Left forelimb (tissue), 1 donor: ENCODE measurements at places on chromosomes 6 and 20.

DNA sequence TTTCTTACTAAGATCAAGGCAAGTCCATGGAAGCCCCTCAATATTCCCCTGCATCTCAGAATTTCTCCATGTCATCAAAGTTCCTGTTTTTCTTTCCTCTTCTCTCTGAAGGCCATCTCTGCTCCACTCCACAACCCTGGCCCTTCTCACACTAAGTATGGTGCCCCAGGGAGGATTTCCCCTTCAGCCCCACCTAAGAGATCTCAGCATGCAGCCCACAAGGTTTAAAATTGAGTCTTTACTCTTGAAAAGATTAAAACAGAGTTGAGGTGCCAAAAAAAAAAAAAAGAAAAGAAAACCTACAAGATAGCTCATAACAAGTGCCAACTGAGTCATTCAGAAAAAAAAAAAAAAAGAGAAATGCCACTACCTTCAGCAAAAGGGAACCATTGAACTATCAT is 36.5 kb upstream of the TNFAIP3 start:
- no peak for DNase-seq

- no peak for DNase-seq
Observed at GRCh38 chr20:43938932-43939761, 24.5 kb downstream of the TOX2 start.

GRCh38 chr6:88089708-88090107 is 42.1 kb downstream of the SPACA1 start:
- no peak for DNase-seq

GRCh38 chr20:38307371-38308046 is 3.6 kb downstream of the BPI start:
- DNase-seq = no peak

GRCh38 chr6:85797993-85798392 is 155.3 kb upstream of the SYNCRIP start:
- DNase-seq = no peak

DNA sequence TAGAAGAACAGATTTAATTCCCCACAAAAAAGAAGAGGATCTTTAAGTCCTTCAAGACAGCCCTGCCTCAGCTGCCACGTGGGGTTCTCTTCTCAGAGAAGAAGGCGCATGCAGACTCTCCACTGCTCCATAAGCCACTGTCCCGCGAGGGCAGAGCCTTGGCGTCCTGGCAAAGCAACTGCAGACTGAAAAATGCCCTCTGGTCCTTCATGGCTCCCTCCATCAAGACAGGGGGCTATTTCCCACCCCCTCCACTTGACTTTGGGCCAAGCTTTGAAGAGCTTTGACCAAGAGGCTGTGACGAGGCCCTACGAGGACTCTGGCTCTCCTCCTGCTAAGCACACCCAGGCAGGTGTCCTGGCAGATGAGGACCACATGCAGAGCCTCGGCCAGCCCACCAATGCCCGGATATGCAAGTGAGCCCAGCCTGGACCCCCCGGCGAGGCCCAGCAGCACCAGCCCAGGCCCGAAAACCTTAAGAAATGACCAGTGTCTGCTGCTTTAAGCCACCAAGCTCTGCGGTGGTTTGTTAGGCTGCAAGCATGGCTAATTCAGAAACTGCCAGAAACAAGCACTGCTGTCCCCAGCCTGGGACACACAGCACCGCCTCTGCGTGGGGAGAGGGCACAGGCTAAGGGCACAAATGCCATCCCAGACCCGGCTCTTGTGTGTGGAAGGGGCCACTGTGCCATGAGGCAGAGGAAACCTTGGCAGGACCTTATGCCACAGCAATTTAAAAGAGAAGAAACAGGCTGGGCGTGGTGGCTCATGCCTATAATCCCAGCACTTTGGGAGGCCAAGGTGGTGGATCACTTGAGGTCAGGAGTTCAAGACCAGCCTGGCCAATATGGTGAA is 16.1 kb downstream of the GMEB2 start:
- no peak for DNase-seq

- no peak for DNase-seq
Observed at GRCh38 chr6:106145741-106146227, 59.6 kb downstream of the PRDM1 start.

DNA sequence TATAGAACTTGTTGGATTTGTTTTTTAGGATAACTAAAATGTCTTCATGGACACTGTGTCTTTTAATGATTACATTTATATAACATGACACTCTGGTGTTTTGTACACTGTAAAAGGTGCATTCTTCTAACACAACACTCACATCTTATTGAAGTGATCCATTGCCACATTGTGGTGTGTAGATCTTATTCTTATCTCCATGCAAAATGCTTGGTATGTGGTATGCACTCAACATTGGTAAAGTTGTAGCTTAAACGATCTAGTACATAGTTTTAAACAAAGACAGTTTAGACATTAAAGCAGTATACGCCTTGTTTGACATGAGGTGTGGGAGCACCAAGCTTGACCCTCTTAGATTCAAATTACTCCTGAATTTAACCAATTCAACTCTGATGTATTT is 84.7 kb downstream of the SASH1 start:
- DNase-seq = no peak

DNA sequence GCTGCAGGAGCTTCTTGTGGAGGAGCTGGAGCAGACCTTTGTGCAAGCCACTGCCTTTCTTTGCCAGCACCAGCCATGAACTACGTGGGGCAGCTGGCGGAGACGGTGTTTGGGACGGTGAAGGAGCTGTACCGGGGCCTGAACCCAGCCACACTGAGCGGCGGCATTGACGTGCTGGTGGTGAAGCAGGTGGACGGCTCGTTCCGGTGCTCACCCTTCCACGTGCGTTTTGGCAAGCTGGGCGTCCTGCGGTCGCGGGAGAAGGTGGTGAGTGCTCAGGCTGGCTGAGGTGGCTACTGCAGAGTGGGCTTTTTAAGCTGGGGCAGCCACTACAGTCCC is 5.1 kb downstream of the LPIN3 start:
- no peak for DNase-seq

DNA sequence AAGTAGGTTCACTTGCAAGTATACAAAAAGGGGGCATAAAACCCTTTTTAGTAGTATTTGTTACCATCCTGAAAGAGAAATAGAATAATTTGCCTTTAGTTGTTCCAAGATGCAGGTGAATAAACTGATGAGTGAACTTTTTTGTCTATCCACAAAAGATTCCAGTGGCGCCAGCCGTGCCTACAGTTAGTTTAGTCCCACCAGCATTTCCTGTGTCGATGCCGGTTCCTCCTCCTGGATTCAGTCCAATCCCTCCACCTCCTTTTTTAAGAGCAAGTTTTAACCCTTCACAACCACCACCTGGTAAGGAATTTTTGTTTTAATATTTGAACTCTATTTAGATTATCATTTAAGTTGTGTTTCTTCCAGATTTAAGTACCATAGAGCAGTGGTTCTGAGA is 90.9 kb downstream of the SCAF8 start:
- no peak for DNase-seq

- no peak for DNase-seq
Observed at GRCh38 chr20:45012682-45013302, 46.5 kb downstream of the STK4 start.

GRCh38 chr6:85580878-85581267 is 12.8 kb downstream of the SNX14 start:
- no peak for DNase-seq

DNA sequence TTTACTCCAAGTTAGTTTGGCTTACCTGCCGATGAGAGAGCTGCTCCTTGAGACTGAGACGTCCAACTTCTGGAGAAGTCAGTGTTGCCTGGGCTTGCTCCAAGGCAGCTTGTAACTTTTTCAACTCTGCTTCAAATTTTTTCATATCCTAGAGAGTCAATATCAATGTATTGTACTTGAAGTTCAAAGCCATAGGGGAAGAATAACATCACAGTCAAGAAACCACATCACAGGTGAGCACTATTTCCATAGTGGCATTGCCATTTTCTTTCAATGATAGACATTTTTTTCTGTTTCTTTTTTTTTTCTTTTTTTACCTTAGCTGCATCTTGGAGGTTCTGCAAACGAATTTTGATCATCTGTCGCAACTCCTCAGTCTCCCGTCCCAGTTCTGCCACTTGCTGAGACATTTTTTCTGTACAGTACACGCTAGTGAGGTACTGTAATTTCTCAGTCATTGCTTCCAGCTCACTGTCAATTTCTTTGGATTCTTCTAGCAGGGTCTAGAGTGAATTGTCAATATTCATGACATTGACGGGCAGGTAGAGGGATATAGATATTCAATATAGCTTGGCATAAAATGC is 326.7 kb downstream of the SYNE1 start:
- DNase-seq = no peak

DNA sequence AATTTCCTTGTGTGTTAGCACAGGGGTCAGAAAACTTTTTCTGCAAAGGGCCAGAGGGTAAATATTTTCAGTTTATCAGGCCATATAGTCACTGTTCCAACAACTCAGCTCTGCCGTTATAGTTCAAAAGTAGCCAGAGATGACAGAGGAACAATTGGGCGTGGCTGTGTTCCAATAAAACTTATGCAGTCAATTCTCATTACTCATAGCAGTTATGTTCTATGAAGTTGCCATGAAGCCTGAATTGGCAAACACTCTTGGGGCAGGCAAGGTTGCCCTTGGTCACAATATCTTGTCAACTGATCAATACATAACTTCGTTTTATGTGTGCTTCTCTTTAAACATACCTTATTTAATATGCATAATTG is 304.2 kb downstream of the TFAP2C start:
- DNase-seq = no peak

DNA sequence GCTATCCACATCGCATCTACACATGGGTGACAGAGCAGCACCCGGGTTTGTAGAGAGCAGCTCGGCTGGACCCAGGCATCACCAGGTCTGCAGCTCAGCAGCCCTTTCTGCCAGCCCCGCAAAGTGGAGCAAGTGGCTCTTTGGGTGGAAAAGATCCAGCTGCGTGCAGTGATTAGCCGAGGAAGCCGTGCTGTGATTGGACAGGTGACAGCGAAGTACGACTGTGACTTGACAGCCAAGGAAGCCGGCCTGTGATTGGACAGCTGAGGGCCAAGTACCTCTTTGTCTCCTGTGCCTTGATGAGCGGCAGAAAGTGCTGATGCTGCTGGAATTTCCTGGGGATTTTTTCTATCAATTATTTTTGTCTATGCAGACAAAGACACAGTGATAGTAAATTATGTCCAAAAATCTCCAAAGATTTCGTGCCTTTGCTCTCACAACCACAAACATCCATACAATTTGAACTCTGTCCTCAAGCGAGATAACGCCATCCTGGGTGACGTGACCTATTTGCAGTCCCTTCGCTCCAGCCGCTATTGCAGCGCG is 62.3 kb upstream of the GPR31 start:
- no peak for DNase-seq

GRCh38 chr6:128179876-128180438 is 279.1 kb upstream of the THEMIS start:
- no peak for DNase-seq

- DNase-seq = no peak
Observed at GRCh38 chr6:14046476-14047068, 71.0 kb upstream of the CD83 start.

DNA sequence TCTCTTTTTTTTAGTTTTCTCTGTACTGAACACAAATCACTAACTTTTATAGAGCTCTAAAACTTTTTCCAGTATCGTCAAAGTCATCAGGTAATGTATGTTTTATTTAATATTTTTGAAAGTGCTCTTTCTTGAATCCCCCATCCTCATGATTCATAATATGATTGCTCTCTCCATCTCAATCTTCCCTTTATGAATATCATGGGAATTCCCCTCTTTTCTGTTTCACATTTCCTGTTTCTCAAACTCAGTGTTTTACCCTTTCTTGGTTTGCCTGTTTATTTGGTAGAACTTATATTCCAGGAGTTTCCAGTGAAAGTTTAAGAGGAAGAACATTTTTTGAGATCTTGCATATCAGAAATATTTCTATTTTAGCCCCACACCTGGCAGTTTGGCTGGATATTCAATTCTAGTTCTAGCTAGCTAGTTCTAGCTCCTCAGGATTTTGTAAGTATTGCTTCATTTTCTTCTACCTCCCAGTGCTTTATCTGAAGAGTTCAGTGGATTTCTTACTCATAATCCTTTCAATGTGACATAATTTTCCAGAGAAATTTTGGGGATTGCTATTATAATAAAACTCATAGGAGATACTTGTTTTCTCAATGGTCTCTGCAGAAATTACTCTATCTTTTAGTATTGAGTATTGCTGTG is 6.1 kb upstream of the C6orf58 start:
- DNase-seq = no peak

GRCh38 chr6:33410711-33411631 is at the start of gene PHF1:
TSS of gene PHF1 (plus strand) at chr6:33411014. CDS start at chr6:33412264, 1,250 bp downstream.
- DNase-seq = no peak

DNA sequence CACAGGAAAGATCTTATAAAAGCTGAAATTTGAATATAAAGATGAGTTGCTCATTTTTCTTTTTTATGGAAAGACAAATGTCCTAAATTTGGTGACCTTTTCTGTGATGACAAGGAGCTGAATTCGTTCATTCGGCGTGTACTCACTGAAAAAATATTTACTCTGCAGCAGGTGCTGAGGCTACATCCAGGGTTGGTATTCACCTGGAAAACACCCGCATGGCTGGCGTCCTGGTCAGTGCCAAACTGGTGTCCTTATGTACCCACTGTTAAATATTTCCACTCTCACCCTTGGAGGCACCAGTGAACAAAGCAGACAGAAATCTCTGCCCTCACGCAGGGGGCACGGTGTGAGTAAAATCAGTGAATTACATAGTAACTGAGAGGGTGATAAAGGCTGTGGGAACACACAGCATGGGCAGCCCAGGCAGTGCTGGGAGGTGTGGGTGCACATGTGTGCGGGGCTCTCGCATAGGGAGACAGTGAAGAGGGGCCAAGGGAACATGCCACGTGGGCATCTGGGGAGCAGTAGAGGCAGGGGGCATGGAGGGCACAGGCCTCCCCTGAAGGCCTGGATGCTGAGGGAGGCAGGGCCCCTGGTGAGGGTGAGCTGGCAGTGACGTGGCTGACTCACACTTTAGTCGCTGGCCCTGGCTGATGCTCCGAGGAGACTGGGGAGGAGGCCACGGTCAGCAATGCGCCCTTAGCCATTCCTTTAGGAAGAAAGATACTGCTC is 89.7 kb downstream of the INSM1 start:
- no peak for DNase-seq

- no peak for DNase-seq
Observed at GRCh38 chr6:44021589-44022295, 105.5 kb downstream of the MRPL14 start.

DNA sequence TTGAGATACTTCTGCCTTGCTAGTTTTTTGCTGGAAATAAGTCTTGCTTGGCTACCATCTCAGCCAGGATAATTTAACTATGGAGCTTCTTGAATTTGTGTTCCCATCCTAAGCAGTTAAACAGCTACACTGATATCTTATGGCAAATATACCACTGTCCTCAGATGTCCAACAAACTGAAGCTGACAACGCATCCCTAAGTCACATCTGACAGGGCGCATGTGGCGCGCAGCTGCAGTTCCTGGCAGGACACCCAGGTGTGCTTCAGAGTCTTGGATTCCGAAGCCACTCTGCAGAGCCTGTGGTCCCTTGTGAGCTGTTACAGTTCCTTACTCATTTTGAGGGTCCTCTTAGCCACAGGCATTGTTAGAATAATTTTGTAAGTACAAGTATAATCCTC is 127.9 kb downstream of the WDR27 start:
- DNase-seq = no peak
